ENCODE measurements at places on chromosomes 16 and 17.
A peak's percentile ranks its signal among the peaks of the same experiment; 100 is the strongest.

- DNase-seq: no peak
Observed at GRCh38 chr17:34581446-34582184, 2.2 kb downstream of the TMEM132E start.

GRCh38 chr16:89167425-89167941 lies 4.1 kb upstream of the CDH15 start:
- peak; percentile 87 for DNase-seq

GRCh38 chr17:50311483-50311882 lies 34.4 kb upstream of the XYLT2 start:
- no peak for DNase-seq

DNA sequence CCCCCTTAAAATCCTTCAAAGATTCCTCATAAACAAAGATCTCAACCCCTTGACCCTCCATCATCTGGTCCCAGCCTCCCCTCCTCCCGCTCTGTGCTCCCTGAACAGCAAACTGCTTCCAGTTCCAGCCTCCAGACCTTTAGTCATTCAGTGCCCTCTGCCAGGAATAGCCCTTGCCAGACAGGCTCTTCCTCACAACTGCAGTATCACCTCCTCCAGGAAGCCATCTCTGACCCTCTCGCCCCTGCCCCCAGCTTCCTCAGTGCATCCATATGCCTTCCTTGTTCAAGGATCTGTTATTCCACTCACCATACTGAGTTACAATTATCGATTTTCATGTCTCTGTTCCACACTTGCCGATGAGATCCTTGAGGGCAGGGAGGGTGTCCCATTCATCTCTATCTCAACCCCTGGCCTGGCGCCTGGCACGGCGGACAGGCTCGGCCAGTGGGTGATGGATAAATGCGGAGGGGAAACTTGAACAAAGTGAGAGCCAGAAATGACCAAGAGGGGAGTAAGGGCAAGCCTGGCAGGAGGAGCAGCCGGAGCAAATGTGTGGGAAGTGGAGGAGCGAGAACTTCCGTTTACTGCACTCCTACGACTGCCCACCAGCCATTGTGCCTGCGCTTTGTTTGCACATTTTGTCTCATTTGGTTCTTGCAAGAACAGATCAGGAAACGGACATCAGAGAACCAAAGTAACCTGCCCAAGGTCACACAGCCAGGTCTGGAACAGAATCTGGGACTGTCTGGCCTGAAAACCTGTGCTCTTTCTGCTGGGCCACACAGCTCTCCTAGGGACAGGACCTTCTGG lies 2.0 kb upstream of the NXPH3 start:
- DNase-seq: no peak

GRCh38 chr16:57053206-57053605 lies 39.2 kb upstream of the CPNE2 start:
- DNase-seq: no peak

GRCh38 chr16:22859925-22860324 lies 46.0 kb downstream of the HS3ST2 start:
- no peak for DNase-seq

DNA sequence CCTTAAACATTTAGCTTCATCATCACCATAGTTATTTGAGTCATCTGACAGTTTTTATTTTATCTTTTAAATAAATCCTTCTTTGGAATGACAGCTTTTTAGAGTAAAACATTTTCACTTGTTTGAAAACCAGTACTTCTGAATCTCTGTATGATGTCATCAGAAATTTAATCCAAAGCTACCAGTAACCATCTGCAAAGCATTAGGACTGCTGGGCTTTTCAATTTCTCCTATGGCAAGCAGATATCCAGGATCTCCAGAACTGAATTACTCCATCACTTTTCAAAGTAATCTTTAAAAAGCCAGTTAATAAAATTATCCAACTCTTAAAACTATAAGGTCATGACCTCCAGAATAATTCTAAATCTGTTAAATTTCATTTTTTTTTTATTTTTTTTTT lies 51.5 kb downstream of the CHCT1 start:
- DNase-seq: no peak
